Fibroblast of the aortic adventitia (primary cell): ENCODE measurements at places on chromosomes 4 and X. TPM values are rescaled to one million over a fixed set of nuclear protein-coding genes. Genes with fewer than 3 reads are reported as not detected.

SPANXA1 gene
- not detected in 2 replicates for total RNA-seq

GRCh38 chr4:113677325-113677724, 84.2 kb downstream of the CAMK2D start:
- no peak for DNase-seq

- no peak for DNase-seq
Measured at GRCh38 chrX:123230798-123231197, 46.7 kb downstream of the GRIA3 start.

CLNK gene
- 0.08 TPM in 1 of 2 replicates, not detected in the other for total RNA-seq

FAM53A gene
- 1.6 and 2.5 TPM in 2 replicates for total RNA-seq

LRP2BP gene
- 0.63 and 0.74 TPM in 2 replicates for total RNA-seq

DNA sequence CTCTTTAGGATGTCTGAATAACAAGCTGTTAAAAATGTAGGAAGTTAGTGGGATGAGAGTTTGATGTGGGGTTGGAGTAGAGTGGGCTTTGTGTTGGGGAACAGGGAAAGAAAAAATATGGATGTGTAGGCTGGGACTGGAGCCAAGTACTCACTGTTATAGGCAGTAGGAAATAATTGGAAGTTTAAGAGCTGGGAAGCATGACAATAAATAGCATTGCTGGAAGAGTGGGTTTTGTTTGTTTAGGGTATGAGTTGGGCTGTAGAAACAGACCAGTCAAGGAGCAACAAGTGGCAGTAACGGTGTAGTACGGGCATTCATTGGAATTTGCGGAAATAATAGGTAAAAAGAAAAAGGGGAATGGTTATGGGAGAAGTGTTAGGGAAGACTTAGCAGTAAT, 81.6 kb downstream of the KDM6A start:
- no peak for DNase-seq

DNA sequence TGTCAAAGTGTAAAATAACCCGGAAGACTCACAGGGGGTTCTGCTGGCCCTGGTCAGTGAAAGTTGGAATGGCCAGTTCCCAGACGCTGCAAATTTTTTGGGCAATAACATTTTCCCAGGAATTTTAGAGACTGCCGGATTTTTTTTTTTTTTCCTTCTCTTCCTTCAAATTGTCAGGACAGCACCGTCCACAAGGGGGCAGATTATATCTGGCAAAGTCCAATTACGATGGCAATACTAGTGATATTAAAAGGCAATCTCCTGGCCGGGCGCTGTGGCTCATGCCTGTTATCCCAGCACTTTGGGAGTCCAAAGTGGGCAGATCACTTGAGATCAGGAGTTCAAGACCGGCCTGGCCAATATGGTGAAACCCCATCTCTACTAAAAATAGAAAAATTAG, 20.5 kb downstream of the SLC25A5 start:
- DNase-seq = peak; percentile 71

- DNase-seq = no peak
Measured at GRCh38 chrX:153625271-153626024, 21.6 kb upstream of the DUSP9 start.

DNA sequence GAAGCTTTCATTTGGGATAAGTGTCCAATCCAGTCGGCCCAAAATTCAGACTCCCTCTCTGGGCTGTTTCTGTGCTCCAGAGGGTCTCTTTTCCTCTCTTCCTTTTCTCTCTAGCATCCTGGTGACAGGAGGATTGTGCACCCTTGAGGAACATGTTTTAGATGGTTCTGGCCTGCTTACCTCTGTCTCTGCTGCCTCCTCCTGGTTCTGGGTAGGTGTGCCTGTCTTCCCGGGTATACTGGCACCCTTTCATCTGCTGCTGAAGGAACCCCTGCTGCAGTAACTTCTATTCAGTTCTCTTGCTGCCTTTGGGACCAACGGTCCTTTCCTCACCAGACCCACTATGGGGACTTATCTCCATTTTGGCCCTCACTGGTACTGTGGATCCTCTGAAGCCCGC, 53.2 kb downstream of the HMGB2 start:
- no peak for DNase-seq

SHOX gene
- total RNA-seq = not detected in 2 replicates

ANKRD37 gene
- 3.9 and 5.0 TPM in 2 replicates for total RNA-seq

GRCh38 chr4:54172156-54172555, 56.9 kb upstream of the PDGFRA start:
- no peak for DNase-seq

DNA sequence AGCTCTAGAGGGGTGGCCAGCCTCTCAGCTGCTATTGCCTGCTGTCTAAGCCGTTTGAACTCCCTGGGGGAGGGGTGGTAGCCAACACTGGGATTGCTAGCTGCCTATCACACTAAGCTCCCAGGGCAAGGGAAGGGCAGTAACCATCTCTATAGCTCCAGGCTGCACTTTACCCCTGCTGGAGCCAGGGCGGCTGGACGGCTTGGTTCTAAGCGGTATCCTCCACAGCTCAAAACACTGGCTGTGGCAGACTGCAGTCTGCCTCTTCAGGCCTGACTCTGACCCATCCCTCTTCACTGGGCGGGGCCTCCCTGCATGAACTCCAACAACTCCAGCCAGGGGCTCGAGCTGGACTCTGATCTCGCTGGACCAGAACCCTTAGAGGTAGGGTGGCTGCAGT, 55.3 kb upstream of the GNRHR start:
- DNase-seq = no peak

TMEM35A gene
- total RNA-seq = 2.5 and 14.4 TPM in 2 replicates

LRAT gene
- total RNA-seq = 0.57 TPM in 1 of 2 replicates, not detected in the other

DNA sequence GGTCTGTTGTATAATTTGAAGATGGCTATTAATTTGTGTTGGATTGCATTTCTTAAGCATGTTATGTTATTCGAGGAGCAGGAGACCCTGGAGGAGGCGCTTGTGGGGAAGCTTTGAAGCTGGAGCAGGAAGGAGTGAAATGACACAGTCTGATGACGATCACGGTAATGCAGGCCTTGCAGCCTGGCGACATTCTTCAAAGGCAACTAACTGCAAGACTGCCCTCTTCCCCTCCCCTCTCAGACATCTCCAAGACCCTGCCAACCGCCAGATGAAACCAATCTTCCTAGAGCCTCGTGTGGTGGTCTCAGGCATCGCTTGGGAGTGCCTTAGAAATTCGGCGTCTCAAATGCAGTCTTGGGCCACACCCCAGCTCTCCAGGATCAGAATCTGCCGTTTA, 16.1 kb downstream of the CLCN4 start:
- DNase-seq = no peak

DNA sequence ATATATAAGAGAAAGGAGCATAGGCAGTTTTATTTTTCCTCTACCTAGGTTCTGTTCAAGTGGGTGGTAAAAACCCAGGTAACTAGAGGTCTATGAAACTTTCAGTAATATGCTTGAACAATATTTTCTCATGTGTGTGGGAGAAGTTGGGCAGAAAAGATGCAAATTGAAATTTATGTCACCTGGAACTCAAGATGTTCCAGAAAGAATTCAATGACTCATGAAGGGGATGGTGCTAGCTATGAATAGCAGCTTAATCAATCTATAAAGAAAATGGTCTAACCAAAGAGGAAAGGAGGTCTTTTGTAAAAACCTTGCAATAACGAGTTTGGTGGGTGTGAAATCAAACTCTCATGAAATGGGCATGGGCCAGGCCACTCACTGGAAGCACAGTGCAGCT, 263.8 kb downstream of the INPP4B start:
- DNase-seq = no peak

DNA sequence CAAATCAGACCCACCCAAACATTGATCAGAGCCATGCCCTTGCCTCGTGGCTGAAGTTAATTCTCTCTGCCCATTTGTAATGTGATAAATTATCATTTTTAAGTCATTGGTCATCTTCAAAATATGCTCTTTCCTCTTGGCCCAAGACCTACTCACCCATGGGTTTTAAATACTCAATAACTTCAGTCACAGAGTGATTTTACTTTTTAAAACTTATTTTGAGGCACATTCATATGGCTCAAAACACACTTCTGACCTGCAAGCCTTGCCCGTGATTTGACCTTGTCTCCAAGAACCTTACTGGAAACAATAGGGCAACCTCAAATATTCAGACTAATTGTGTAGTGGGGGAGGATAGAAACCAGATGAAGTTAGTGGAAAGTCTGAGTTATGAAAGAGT, 176.2 kb upstream of the LNX1 start:
- peak; percentile 91 for DNase-seq

- DNase-seq = no peak
Measured at GRCh38 chrX:127313635-127314034, 494.1 kb downstream of the PRR32 start.

DNA sequence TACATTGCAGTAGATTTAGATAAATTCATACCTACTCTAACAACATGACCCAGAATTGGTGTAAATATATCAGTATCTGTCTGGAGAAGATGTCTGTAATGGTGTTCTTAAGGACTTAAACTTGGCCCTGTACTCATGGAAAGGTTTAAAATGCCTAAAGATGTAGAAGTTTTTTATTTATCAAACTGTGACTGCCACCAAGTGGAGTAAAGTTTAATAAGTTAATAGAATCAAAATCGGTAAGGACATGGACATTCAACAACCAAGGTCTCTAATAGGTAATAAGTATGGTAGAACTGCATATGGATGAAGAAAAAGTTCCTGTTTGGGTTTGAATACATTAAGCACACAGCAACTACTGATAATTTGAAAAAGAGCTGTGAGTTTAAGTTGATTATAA, 474.0 kb upstream of the NDST3 start:
- peak; percentile 1 for DNase-seq

PNMA6A gene
- 1.3 and 14.9 TPM in 2 replicates for total RNA-seq

GRCh38 chr4:127748957-127749356, 18.8 kb downstream of the SLC25A31 start:
- DNase-seq = no peak

RTL5 gene
- 2.3 and 4.3 TPM in 2 replicates for total RNA-seq

DNA sequence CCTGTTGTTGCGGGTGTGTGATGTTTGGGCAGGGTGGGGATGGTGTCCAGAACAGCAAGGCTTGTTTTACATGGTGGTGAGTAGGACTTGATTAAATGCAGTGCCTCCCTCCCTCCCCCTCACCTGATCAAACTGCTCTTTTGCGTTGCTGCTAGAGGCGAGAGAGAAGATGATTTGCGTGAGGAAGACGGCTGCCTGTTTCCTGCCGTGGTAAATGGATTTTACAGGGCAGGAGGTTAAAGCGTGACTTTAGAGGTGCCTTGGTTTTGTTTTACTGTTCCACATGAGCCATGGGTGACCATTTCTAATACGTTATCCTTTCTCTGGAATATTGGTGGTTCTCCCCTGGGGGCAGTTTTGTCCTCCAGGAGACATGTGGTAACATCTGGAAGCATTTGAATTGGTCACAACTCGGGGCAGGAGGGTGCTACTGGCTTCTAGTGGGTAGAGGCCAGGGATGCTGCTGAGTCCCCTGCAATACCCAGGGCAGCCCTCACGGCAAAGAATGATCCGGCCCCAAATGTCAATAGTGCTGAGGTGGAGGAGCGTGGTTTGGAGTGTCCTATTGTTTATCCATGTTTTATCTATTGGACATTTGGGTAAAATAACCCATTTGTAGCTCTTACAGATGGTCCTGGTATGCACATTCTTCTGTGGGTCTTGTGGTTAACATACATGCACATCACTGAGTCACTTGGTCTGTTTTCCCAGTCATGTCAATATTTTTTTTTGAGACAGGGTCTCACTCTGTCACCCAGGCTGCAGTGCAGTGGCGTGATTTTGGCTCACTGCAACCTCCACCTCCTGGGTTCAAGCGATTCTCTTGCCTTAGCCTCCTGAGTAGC, 73.7 kb downstream of the SHROOM2 start:
- no peak for DNase-seq

GRCh38 chr4:63325140-63325539, 1084.1 kb downstream of the TECRL start:
- DNase-seq = no peak

BEX1 gene
- 0.36 TPM in 1 of 2 replicates, not detected in the other for total RNA-seq

DNA sequence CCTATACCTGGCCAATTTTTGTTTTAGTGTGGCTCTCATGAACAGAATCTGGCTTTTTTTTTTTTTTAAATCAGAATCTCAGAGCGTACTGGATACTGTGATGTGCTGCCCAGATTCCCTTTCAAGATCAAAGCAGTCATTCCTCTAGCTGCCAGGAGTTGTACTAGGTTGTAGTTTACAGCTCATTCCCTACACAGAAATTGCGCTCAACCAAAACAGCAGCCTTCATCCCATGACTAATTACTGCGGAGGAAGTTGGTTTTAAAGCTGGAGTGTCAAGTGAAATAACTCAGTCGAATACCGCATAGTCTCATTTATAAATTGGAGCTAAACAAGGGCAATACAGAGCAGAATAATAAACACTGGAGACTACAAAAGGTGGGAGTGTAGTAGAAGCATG, 12.2 kb upstream of the TMPRSS11B start:
- no peak for DNase-seq

ANOS1 gene
- 4.9 and 7.5 TPM in 2 replicates for total RNA-seq

- peak; percentile 47 for DNase-seq
Measured at GRCh38 chrX:41759817-41760216, 35.8 kb downstream of the GPR82 start.

DNA sequence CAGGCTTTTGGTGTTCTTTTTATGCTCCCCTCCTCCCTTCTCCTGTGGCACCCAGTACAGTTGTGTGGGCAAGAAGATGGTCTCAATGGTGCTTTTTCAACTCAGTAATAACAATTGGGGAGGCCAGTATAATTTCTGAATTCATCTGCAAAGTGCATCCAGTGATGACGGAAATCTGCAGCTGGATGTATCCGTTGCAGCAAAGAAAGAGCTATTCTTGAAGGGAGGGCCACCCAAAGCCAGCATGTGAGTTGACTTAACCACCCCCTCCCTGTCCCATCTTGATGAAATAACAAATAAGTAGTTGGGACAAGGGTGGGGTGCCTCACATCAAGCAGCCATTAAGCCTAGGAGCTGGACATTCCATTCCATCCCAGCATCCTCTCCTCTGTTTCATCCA, 30.7 kb downstream of the TSC22D3 start:
- DNase-seq = no peak

DNA sequence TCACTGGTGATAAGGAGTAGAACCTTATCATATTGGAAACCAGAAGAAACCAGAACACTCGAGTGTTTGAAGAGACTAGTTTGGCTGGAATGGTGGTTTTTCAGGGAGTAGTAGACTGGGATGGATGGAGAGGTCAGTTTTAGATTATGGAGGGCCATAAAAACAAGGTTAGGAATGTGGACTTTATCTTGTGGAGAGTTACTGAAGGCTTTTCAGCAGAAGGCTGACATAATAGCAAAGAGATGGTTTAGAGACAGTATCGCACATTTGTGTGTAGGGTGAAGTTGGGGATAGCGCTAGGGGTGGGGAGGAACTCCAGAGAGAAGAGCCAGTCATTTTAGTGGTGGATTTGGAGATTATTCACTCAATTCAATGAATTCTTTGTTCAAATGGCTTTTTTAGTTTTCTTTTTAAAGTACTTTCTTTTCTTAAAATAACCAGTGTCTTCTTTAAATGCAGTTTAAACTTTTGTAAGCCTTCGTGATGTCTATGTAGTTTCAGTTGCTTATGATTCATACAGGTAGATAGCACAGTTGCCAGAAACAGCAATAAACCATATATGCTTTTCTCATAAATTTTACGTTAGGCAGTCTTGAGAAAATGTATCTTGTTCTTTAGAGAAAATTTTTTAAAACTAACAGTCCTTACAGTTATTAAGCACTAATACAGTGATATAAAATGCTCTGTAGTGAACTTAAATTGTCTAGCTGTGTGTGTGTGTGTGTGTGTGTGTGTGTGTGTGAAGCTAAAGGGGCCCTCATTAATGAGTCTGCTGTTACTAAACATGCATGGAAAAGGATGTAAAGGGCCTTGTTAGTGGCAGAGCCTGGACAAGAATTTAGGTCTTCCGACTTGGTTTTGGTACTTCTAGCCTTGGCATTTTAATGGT, 3.8 kb downstream of the ARHGAP10 start:
- peak; percentile 23 for DNase-seq

- DNase-seq = no peak
Measured at GRCh38 chrX:40849906-40850823, 114.8 kb upstream of the MED14 start.

MMAA gene
- total RNA-seq = 9.2 and 15.9 TPM in 2 replicates
